Kidney epithelial cell (primary cell): ENCODE measurements at places on chromosomes 5 and 9.

- DNase-seq, result no peak
These were observed 558.3 kb downstream of the CHSY3 start for GRCh38 chr5:130462516-130462915.

DNA sequence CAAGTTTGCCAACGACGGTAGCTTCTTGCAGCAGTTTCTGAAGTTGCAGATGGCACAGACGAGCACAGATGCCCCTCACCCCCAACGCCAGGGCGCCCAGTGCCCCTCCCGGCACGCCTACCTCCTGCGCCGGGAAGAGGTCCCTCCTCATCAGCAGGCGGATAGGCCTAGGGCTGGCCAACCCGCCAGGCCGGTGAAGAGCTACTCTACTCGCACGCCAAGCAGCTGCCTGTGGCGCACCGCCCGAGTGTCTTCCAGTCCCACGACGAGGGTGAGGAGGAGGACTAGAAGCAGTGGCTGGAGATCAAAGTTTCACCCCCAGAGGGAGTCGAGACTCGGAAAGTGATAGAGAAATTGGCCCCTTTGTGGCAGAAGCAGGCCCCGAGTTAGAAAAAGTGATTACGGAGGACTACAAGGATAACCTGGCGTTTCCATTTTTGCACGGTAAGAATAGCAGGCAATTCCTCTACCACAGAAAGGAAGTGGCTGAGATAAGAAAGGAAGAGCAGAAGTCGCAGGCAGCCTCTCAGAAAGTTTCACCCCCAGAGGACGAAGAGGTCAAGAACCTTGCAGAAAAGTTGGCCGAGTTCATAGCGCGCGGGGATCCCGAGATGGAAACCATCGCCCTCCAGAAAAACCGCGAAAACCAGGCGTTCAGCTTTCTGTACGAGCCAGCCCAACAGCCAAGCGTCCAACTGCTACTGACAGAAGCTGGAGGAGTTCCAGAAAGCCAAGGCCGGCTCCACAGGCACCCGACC lies 170.4 kb downstream of the HINT1 start:
- DNase-seq, result no peak

DNA sequence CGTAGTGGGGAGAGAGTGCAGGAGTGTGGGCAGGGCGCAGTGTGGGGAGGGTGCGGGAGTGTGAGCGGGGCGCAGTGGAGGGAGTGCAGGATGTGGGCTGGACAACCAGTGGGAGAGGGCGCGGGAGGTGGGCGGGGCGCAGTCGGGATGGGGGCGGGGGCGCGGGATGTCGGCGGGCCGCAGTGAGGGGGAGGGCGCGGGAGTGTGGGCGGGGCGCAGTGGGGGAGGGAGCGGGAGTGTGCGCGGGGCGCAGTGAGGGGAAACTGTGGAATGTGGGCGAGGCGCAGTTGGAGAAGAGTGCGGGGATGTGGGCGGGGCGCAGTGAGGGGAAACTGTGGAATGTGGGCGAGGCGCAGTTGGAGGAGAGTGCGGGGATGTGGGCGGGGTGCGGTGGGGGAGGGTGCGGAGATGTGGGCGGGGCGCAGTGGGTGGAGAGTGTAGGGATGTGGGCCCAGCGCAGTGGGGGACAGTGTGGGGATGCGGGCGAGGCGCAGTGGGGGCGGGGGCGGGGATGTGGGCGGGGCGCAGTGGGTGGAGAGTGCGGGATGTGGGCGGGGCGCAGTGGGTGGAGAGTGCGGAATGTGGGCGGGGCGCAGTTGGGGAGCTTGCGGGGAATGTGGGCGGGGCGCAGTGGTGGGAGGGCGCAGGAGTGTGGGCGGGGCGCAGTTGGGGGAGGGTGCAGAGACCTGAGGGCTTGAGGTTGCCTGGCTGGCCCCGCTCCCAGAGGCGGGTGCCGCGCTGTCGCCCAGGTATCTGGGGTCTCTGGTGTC lies at the start of gene NXNL2:
Gene NXNL2 (plus strand): TSS at position 723 of the 770 bp plus-strand sequence. CDS start 257 bp downstream, outside the sequence.
- no peak for DNase-seq

DNA sequence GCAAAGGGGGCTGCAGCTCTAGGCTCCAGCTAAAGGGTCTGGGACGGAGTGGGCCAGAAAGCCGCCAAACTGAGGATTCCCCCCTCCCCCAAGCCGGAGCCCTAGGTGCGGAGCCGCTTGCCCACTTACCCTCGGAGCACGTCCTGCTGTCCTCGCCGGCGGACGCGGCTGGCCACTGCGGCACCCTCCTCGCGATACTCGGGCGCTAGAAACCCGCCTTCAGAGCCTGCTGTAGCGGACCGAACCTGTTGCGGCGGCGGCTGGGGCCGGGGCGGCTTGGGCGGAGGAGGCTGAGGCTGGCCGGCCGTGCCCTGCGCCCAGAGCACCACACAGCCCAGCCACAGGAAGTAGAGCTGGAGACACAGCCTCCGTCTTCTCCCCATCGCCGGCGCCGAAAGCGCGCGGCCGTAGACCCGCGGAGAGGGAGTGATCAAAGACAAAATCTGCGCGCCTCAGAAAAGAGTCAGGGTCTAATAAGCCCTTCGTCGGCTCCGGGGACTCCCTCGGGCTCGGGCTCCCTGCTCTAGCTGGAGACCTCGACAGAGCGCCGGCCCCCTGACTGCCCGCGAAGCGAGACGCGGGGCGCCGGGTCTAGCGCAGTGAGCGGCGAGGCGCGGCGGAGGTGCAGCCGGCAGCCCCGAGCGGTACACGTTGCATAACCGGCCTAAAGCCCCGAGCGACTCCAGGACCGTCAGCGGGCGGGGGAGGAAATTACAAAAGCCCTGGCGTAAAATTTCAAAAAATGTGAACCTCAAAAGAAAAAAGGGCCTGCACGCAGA lies 635 bp downstream of the FBN2 start:
- no peak for DNase-seq

- no peak for DNase-seq
These were observed 26.6 kb downstream of the GADD45G start for GRCh38 chr9:89631384-89631783.

- no peak for DNase-seq
These were observed 78.0 kb downstream of the CACNA1B start for GRCh38 chr9:137955586-137955985.

- no peak for DNase-seq
These were observed 926.3 kb upstream of the ARRDC3 start for GRCh38 chr5:92309336-92309991.

DNA sequence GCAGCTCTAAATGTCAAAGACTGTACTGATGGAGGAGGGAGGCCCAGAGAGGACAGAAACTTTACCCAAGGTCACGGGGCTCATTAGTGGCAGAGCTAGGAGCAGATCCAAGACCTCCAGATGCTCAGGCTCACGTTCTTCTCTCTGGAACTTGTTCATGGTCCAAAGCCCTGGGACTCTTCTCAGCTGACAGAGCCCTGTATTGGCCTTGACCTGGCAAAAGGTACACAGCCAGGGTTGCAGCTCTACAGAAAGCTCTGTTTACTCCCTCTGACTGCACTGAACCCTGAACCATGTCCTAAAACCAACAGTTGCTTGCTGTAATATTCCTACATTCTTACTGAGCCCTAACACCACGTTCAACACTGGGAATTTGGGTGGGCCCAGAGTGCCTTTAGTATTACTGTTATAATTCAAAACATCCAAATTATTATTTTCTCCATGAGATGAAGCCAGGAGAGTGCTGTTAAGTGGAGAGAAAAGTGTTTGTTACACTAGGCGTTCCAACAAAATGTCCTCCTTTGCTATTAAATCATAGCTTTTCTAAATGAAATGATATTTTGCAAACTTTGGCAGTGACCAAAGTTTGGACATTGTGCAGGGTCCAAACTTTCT lies 602.4 kb upstream of the CLINT1 start:
- DNase-seq, result no peak

DNA sequence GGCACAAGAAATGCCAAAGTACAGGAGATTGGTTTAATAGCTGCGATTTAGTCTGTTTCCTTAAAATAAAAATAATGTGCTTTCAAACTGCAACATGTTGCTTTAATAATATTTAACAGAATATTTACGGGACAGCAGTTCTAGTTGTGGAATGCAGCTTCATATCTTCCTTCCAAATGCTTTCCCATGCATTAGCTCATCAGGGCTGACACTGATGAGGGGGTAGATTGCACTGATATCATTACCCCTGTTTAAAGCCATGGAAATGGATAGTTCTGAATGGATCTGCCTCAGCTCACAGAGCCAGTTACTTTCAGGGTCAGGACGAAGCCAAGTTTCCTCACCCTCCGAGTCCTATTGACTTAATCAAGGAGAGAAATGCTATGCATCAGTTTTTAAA lies 93.2 kb upstream of the OSMR start:
- DNase-seq, result no peak

DNA sequence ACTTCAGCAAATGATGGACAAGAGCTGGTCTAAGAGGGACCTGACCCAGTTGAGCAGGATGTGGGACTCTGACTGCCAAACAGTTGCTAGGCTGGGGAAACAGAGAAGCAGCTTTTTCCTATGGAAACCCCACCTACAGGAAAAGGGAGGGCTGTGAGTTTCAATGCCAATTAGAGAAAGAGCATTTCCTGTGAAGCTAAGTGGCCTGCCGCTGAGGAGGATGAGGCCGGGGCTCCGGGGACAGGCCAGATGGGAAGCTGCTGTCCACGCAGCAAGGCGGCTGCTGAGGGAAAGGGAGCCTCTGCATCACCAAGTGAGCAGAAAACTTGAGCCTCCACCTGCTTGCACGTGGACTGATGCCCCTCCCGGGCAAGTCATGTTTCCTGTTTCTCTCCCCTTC lies at the start of gene PCDH12:
Gene PCDH12 (minus strand): TSS at position 90 of the 400 bp plus-strand sequence. CDS start 351 bp downstream, outside the sequence.
- DNase-seq, result no peak

DNA sequence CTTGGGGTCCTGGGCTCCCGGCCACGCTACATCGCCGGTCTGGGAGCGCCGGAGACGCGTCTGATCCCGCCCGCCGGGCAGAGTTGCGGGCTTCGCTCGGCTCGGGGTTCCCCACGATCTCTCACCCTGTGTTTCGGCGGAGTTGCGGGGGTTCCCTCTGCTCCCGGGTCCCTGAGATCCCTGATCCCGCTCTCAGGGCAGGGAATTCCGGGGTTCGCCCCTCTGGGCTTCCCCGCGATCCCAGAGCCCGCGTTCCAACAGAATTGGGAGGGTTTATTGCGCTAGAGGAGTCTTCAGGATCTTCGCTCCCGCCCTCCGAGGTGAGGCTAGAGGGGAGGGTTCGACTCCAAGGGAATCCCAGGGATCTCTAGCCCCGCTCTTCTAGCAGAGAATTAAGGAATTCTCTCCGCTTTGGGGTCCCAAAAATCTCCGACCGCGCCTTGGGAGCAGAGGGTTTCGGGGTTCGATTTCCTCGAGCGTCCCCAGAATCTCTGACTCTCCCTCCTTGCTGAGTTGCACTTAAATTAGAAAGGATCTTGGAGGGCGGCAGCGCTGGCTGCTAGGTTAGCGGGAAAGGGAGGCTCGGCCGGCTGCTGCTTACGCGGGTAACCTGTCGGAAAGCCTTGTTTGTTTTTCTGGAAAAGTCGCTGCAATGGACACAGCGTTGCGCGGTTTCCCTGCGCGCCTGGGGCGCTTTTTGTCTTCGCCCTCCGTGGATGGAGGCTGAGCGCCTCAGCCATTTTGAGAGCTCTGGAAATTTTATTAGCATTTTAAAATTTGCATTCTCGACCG lies 1.3 kb downstream of the DMRT1 start:
- no peak for DNase-seq

- DNase-seq, result no peak
These were observed 214.9 kb downstream of the FANCC start for GRCh38 chr9:95102572-95102971.

DNA sequence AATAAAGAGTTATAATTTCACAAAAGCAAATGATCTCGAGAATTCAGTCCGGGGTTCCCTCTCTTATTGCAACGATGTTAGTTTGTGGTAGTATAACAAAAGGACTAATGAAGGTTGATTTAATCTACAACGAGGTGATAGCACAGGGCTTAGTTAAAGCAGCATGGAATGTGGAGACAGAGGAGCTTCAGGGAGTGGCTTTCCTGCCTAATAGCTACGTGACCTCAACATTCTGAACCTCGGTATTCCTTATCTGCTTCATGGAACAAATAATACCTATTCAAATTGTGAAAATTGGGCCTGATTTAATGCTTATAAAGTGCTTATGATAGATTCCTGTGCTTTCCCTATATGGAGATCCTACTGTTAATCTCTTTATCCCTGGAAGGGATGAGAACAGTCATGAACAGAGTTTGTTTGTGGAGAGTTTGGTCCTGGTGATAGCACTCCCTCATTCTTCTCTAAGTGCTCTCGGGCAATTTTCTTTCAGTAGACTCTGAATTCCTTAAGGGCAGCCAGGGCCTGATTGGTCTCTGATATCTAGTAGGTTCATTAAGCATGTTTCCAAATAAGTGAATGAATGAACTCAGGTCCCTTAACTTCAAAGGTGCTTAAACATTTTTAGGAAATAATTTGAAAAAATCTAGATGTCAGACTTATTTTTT lies 104.1 kb upstream of the TUT7 start:
- no peak for DNase-seq
